ENCODE measurements at places on chromosomes 4 and X. TPM values are rescaled to one million over a fixed set of nuclear protein-coding genes. Genes with fewer than 3 reads are reported as not detected.

The MAGEB1 gene
- not detected for total RNA-seq

The ENPP6 gene
- total RNA-seq = not detected

The KIT gene
- total RNA-seq = 0.49 TPM

GRCh38 chrX:69096963-69097362 lies 68.3 kb downstream of the PJA1 start:
- no peaks in the 10 kb centered on the region for H3K36me3 ChIP-seq
- no peak for DNase-seq
- H3K4me3 ChIP-seq = no peak overlapping the region
- no peaks in the 10 kb centered on the region for H3K4me1 ChIP-seq
- no peak overlapping the region for H3K27ac ChIP-seq

GRCh38 chr4:147037069-147037468 lies 91.4 kb upstream of the TTC29 start:
- no peak for DNase-seq
- H3K27ac ChIP-seq = no peak overlapping the region
- no peaks in the 10 kb centered on the region for H3K4me1 ChIP-seq
- H3K4me3 ChIP-seq = no peak overlapping the region
- H3K36me3 ChIP-seq = no peaks in the 10 kb centered on the region

- no peak overlapping the region for H3K4me3 ChIP-seq
- no peaks in the 10 kb centered on the region for H3K36me3 ChIP-seq
- H3K27ac ChIP-seq = no peak overlapping the region
Observed at GRCh38 chrX:140572724-140573123, 67.9 kb upstream of the SOX3 start.

GRCh38 chrX:63250253-63250868 lies 100.8 kb downstream of the SPIN4 start:
- peak; percentile 57 for DNase-seq
- no peak overlapping the region for H3K4me3 ChIP-seq
- no peak overlapping the region for H3K27ac ChIP-seq
- H3K36me3 ChIP-seq = no peaks in the 10 kb centered on the region
- no peaks in the 10 kb centered on the region for H3K4me1 ChIP-seq

DNA sequence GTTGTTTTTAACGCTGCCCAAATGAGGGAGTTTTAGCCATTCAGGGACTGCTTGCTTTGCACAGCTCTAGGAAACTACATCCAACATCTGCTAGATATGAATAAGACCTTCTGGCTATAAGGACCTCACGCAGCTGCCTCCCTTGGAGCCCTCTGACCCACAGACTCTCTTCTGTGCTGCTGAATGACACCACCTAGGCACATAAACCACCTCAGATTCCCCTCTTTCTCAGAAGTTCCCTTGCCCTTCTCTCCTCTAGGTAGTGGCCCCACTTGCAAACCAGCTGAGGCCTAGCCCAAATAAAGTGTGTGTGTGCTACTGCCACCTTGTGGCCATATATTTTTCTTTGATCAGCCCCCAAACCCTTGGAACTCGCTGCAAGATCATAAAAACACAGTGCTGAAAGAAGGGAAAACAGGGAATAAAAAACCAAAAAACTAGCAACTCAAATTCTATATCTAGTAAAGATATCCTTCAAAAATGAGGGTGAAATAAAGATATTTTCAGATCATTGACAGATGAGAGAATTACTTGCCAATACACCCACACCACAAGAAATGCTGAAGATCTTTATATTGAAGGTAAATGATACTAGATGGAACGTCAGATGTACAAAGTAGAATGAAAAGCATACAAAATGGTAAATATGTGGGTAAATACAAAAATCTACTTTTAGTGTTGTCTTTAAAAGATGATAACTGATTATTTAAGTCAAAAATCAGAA lies 265.9 kb downstream of the ADAMTS3 start:
- DNase-seq = peak; percentile 42
- H3K27ac ChIP-seq = no peak overlapping the region
- no peak overlapping the region for H3K4me3 ChIP-seq
- no peaks in the 10 kb centered on the region for H3K36me3 ChIP-seq

DNA sequence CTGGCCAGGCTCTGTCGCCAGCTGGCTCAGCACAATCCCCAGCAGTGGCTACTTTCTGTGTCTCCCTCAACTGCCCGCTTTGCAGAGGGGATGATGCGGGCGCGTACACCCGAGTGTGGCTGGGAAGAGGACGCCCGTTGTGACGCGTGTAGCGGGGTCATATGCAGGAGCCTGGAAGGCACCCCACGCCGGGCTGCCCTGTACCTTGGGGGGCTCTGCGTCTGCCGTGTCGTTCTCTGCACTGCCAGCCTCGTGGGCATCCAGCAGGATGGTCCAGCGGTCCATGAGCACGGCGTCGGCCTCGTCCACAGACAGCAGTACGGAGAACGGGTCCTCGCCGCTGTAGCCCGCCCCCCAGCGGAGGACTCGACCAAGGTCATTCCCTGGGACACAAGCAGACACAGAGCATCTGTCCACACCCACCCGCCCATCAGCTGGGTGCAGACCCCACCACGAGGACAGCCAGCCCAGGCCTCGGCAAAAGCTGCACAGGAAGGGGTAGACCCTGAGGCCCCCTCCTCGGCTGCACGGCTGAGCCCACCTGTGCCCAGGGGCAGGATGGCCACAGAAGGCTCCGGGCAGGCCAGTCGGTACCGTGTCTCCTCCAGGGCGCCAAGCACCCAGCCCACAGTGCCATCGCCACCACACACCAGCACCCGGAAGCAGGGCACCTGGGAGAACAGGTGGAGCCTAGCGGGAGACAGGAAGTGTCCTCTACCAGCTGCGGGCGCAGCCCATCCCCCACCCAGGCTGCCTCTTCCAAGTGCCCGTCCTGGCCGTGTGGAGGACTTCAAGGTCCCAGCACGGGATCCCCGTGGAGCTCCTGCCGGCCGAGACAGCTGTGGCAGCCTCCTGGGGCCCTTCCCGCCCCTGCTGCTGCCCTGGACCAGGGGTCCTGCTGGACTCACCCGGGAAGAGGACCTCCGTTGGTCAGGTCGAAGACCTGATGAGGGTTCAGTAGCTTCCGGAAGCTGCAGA lies 10.8 kb downstream of the DGKQ start:
- no peak for DNase-seq
- H3K27ac ChIP-seq = no peak overlapping the region
- no peaks in the 10 kb centered on the region for H3K27me3 ChIP-seq
- H3K4me3 ChIP-seq = no peak overlapping the region
- H3K36me3 ChIP-seq = no peaks in the 10 kb centered on the region
- H3K4me1 ChIP-seq = no peaks in the 10 kb centered on the region

DNA sequence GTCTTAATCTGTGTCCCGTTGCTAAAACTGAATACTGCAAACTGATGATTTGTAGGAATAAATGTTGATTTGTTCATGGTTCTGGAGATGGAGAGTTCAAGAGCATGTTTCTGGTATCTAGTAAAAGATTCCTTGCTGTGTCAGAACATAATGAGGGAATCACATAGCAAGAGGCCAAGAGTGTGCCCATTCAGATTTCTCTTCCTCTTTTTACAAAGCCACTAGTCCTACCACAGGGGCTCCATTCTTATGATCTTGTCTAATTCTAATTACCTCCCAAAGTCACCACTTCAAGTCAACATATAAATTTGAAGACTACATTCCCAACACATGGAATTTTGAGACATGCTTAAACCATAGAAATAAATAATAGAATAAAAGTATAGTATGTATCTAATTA lies 608.8 kb upstream of the EPHA5 start:
- DNase-seq = no peak
- no peak overlapping the region for H3K27ac ChIP-seq
- no peaks in the 10 kb centered on the region for H3K4me1 ChIP-seq
- H3K36me3 ChIP-seq = no peaks in the 10 kb centered on the region

GRCh38 chrX:71609095-71609750 lies 9.1 kb downstream of the CXCR3 start:
- H3K36me3 ChIP-seq = peaks cover 36% of the 10 kb centered on the region
- peaks cover 27% of the 10 kb centered on the region for H3K4me1 ChIP-seq
- no peak overlapping the region for H3K4me3 ChIP-seq
- peak overlapping the region; percentile 61 for H3K27ac ChIP-seq

DNA sequence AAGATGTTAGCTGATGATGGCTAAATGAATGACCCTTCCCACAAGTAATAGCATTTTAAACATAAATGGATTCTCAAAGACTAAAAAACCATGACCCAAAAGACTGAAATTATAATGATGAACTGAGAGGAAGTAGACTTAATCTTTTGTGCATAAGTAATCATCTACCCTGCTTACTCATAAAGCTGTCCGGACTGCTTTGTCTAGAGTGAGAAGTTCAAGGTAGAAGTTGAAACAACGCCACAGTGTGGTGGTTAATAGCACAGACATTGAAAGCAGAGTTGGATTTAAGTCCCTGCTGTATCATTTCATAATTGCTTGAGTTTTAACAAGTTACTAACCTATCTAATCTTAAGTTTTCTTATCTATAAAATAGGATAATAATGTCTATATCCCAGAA lies 346.6 kb downstream of the CENPC start:
- no peak overlapping the region for H3K27ac ChIP-seq
- no peaks in the 10 kb centered on the region for H3K4me1 ChIP-seq
- H3K27me3 ChIP-seq = no peaks in the 10 kb centered on the region

Data from CD4-positive, CD25-positive, alpha-beta regulatory T cell (primary cell).